AG08396 (cell line): ENCODE measurements at places on chromosomes 1 and 21.

- DNase-seq = peak; percentile 81
Observed at GRCh38 chr1:17617787-17618557, 78.5 kb downstream of the ARHGEF10L start.

GRCh38 chr1:54986025-54986424, 5.6 kb downstream of the TMEM61 start:
- no peak for DNase-seq

GRCh38 chr1:31222176-31222575, 17.5 kb downstream of the NKAIN1 start:
- no peak for DNase-seq

- DNase-seq = no peak
Observed at GRCh38 chr1:239657291-239657690, 270.9 kb downstream of the CHRM3 start.

GRCh38 chr1:90800012-90800717, 83.1 kb upstream of the BARHL2 start:
- no peak for DNase-seq

- DNase-seq = peak; percentile 54
Observed at GRCh38 chr1:18929686-18930085, 26.8 kb downstream of the IFFO2 start.

- DNase-seq = peak; percentile 32
Observed at GRCh38 chr1:173603056-173603591, at the start of gene SLC9C2. TSS of gene SLC9C2 (minus strand) at chr1:173603072. CDS start at chr1:173601776, 1,296 bp downstream.

GRCh38 chr1:27526569-27527222, 36.7 kb upstream of the WASF2 start:
- DNase-seq = no peak

- no peak for DNase-seq
Observed at GRCh38 chr21:27647401-27647800, 680.5 kb upstream of the ADAMTS5 start.

- no peak for DNase-seq
Observed at GRCh38 chr1:6006882-6007281, 14.7 kb upstream of the NPHP4 start.

GRCh38 chr1:7558481-7558880, 212.6 kb upstream of the VAMP3 start:
- no peak for DNase-seq

DNA sequence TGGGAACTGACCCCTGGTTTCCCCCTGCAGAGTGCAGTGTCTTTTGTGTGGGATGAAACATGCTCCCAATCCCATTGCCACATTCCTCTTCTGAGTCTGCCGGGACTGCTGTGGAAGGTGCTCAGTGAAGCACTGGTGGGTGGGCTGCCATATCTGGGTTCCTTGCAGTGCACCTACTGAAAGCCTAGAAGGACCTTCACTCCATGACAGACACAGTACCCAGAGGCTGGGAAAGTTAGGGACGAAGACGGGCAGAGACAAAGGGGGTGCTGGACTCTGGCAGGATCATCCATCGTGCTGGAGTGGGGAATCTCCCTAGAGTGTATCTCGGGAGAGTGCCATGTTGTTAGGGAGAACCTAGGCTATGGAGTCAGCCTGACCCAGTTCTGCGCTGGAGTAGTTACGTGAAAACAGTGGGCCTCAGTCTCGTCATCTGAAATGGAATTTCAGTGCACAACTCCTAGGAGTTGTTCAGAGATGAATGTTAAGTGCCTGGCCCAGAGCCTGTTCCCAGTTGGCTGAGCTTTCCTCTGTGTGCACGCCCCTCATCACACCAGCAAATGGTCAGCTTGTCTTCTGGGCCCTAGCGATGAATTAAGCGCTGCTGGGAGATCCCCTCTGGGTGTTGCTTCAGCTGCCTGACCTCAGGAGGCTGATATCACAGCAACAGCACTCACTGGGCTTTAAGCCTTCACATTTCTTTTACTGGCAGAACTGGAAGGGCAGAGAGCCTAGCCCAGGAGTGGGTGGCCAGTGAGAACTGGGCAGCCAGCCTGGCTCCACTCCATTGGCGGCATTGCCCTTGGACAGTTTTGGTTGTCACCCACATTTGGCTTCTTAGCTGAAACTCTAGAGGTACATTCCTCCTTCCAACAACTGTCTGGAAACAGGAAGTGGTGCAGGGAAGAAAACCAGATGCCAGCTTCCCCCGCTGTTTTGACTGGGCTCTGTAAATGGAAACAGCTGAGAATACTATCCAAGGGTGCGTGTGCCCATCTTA, 479.8 kb upstream of the VAMP3 start:
- peak; percentile 47 for DNase-seq

DNA sequence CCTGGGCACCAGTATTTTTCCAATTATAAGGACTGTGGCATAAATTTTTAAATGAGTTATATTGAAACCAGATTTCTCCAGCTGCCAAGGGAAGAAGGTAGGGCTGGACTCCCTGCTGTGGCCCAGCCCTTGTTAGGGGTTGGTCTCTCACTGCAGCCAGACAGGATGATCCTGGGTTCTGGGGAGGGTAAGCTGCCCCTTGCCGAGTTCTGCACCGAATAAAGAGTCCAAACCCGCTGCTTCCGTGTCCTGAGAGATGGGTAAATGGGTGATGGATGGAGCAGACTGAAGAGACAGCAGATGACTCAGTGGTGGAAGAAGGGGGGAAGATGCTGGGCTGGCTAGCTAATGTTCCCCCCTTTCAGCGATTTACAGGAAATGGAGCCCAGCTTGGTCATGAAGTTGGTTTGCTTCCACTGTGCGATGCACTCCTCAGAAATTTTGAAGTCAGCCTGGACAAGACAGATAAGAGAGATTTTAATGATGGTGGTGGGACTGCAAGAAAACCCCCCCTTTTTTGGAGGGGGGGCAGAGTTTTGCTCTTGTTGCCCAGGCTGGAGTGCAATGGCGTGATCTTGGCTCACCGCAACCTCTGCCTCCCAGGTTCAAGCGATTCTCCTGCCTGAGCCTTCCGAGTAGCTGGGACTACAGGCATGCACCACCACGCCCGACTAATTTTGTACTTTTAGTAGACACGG, 41.4 kb downstream of the YARS1 start:
- DNase-seq = no peak

DNA sequence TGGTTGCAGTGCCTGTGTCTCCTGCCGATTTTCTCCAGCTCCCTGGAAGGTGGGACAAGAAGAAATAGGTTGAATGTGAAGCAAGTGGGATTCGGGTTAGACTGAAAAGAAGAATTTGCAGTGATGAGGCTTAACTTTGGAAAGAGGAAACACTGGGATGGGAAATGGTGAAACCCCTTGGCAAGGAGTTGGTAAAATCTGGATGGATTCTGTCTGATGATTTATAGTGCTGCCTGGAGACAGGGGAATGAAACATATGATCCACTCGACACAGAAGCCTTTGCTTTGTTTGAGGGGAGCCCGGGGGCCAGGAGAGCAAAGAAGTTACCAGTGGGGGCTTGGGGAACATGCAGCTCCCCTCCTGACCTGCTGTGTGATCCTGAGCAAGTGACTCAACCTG, 67.2 kb downstream of the UBIAD1 start:
- DNase-seq = no peak

DNA sequence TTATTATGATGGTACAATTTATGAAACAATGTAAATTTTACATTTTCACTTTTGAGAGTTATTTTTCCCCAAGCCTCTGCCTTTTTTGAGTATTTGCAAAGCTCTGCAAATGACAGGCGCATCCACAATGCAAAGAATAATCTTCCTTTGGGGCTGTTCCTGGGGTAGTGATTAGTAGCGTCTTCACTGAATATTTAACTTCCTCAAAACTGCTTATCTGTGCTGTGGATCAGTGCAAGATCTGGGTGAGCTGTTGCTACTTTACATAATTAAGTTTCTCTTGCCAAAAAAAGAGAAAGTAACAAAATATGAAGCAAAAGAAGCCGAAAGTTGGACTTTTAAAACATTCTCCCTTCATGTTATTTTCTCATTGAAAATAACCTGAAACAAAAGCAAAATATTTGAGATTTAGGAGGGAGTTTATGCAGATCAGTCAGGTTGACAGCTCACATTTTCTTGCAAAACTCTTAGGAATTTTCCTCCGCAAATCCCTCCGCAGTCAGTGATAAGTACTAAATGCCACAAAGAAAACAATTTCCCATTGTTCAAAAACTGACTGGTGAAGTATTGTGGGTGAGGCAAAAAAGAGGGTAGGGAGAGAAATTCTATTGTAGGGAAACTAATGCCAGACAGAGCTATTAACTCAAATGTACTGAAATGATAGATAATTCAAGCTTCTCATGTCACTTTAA, 276.4 kb upstream of the B3GALT2 start:
- DNase-seq = no peak

GRCh38 chr1:92663775-92664174, 121.1 kb downstream of the EVI5 start:
- no peak for DNase-seq

DNA sequence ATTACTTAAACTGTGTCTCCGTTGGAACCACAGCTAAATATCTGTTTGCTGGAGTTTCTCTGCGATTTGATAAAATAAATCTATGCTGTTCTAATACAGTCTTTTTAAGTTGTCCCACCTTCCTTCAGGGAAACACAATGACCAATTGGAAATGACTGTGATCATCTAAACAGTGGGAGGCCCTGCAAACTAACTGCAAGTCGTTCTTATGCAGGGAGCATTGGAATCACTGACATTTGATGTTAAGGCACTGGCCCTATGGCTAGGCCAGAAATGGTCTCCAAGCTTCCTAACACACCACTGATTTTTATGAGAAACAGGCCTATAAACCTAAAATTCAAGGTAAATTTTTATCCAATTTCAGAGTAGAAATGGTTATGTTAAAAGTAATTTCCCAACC, 645.2 kb downstream of the LMO4 start:
- DNase-seq = no peak

DNA sequence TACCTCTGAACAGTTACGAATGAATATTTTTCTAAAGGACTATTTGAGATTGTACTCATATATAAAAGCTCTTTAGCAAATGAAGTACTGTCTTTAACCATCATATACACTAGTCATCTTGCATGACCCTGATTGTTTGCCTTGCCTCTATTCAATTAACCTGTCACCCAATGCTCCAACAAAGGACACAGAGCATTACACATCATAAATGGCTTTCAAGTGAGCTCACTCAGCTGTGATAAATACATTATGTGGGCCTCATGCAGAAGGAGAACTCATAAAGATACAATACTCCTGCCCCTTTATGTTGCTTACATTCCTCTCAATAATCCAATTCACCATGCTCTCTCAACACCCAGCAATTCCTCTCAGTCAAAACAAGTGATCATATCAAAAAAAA, 993.0 kb upstream of the PRMT6 start:
- no peak for DNase-seq

- DNase-seq = no peak
Observed at GRCh38 chr1:173406783-173407230, 70.3 kb upstream of the PRDX6 start.

- no peak for DNase-seq
Observed at GRCh38 chr1:81679942-81680341, 120.8 kb upstream of the ADGRL2 start.

GRCh38 chr1:8077602-8078001, 51.5 kb upstream of the ERRFI1 start:
- no peak for DNase-seq

DNA sequence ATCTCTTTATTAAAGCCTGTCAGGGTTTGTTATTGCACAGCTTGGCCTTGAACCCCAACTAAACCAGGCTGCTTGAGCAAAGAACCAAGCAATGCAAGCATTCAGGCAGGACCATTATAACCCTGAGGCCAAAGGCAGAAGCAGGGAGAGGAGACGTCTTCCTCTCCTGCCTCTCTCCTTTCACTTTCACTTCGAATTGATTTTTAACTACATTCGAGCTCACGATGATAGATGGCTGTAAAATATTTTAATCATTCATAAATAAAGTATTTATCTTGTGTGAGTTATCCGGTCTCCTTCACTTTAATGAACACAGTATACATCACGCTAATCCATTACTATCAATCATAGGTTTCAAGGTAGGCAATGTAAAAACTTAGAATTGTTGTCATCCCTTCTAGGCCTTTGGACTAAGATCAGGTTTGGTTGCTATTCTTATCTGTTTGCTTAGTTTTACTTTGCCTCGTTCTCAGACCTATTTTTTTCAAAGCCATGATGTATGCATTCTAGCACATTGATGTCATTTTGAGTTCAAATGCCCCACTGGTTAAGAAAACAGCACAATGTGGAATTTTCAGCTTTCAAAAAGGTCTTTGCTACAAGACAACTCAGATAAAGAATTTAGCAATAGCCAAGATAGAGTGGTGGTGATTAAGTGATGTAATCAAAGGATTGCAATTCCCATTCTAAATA, 480.2 kb upstream of the RUNX1 start:
- DNase-seq = peak; percentile 33

- peak; percentile 84 for DNase-seq
Observed at GRCh38 chr1:6098303-6099215, 52.9 kb downstream of the KCNAB2 start.

- DNase-seq = peak; percentile 65
Observed at GRCh38 chr1:46747683-46748288, 28.9 kb upstream of the EFCAB14 start.

DNA sequence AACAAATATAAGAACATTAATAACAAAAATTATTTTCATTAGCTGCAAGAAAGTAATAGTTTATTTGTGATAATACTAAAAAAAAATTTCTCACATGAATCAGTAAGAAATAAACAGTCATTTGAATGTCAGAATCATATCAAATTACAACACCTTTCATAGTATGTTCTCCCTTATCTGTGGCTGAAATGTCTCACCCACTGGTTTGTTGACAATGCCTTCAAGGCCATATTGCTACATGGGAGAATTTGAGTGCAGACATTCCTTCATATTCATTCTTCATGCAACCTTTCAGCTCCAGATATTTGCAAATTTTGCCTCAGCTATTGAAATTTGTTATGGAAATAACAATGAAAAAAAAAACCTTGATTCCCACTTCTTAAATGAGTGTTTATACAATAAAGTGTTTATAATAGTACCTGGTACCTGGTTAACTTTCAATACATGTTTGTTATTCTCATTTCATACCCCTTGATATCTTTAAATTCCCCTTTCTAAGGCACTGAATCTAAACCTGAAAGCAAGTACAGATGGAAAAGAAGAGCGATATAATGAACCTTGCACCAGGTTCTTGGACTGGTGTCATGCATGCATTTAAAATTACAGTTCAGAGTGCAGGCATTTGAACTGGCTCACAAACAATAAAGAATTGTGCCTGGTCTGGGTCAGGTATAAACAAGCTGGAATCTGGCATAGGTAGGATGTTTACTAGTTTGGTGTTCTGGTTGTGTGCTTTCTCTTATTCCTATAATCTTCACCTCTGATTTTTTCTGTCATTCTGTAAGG, 242.2 kb upstream of the ADGRL2 start:
- no peak for DNase-seq

- no peak for DNase-seq
Observed at GRCh38 chr1:228799924-228800323, 64.6 kb downstream of the RHOU start.

- no peak for DNase-seq
Observed at GRCh38 chr1:115323366-115324004, 14.6 kb downstream of the NGF start.

GRCh38 chr1:56032096-56032676, 547.2 kb downstream of the PLPP3 start:
- no peak for DNase-seq

- DNase-seq = no peak
Observed at GRCh38 chr1:53350853-53351767, 23.2 kb upstream of the LRP8 start.
